CD4-positive, alpha-beta T cell treated with Interleukin-17A for 1 hour (primary cell): ENCODE measurements at places on chromosomes 11 and 22.
A peak's percentile ranks its signal among the peaks of the same experiment; 100 is the strongest.

GRCh38 chr11:72541257-72541974 is 107.1 kb upstream of the CLPB start:
- DNase-seq: no peak

DNA sequence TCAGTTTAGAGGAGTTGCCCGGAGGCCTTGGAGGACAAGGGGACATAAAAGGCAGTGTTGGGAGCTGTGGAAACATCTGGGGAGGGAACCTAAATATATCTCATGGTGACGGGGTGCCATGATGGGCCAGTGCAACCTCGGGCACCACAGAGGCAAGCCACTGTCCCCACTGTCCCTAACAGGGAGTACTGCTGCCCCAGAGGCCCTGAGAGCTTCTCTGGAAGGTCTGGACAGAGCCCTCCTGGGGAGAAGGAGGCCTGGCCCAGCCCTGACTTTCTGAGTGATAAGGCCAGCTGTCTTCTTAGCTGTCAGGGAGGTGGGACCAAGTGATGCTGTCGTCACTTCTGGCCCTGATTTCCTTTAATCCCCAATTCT is 5.5 kb upstream of the P2RY6 start:
- no peak for DNase-seq

DNA sequence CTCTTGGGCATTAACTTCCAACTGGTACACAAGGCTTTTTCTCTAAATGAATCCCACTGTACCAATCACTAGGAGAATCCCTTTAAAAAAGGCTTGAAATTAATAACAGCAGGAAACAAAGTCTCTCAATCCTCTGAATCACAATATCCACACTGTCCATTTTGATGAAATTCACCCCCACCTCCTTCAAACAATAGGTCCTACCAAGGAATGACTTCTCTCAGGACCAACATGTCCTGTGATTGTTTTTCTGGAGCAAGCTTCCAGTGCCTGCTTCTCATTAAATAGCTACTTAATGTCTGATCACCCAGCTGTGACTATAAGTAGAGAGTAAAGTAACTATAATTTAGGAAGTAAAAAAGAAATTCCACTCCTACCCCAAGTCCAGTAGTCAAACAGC is 13.1 kb downstream of the NUMA1 start:
- DNase-seq: no peak

- peak; percentile 94 for DNase-seq
These were observed at the start of gene FADD for GRCh38 chr11:70202920-70203750. Gene FADD, plus strand, starts transcription at chr11:70203296. Its CDS starts 164 bp downstream, at chr11:70203460.

GRCh38 chr22:19178065-19178656 is 375 bp downstream of the SLC25A1 start:
- DNase-seq: peak; percentile 61

DNA sequence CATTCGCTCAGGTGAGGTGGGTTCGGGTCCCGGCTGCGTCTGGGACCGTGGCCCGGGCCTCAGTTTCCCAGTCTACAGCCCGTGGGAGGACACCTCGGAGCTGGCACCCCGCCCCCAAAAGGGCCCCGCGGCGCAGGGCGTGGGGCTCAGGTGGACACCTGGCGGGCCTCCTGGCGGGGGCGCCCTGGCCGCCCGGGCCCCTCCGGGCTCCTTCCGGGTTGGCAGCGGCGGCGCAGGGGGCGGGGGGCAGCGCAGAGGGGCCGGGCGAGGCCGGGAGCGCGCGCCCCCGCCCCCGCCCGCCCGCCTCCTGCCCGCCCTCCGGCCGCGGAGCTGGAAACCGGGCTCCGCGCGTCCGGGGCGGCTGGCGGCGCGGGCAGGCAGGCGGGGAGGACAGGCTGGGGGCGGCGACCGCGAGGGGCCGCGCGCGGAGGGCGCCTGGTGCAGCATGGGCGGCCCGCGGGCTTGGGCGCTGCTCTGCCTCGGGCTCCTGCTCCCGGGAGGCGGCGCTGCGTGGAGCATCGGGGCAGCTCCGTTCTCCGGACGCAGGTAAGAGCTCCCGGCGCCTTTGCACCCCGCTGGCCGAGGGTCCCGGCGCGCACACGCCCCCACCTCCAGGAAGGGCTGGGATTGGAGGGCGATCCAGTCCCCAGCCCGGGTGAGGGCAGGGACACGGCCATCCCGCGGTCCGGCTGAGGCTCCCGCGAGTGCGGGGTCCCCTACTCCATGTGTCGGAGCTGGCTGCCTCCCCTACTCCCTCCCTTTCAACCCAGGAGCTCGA is at the start of gene EMID1:
EMID1 (plus strand) TSS at position 303 of the 778 bp plus-strand sequence; CDS start at position 446, 143 bp downstream.
- no peak for DNase-seq

GRCh38 chr11:61949169-61950034 is 749 bp upstream of the BEST1 start:
- peak; percentile 21 for DNase-seq

DNA sequence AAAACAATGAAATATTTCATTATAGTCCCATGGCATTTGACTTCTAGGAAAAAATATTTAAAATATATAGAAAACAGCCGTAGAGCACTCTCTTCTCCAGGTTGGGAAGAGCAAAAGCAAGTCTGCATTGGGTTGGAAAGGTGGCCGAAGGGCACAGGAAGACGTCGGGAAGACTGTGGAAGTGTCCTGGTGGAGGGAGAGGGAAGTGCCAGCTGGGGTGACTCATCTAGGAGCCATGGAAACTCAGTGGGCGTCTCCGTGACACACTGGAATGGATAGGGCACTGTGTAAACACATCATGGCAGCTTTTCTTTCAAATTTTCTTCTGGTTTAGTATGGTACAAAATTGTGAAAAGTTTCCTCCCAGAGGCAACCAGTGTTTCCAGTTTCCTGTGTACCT is 12.7 kb downstream of the GTPBP1 start:
- DNase-seq: no peak

DNA sequence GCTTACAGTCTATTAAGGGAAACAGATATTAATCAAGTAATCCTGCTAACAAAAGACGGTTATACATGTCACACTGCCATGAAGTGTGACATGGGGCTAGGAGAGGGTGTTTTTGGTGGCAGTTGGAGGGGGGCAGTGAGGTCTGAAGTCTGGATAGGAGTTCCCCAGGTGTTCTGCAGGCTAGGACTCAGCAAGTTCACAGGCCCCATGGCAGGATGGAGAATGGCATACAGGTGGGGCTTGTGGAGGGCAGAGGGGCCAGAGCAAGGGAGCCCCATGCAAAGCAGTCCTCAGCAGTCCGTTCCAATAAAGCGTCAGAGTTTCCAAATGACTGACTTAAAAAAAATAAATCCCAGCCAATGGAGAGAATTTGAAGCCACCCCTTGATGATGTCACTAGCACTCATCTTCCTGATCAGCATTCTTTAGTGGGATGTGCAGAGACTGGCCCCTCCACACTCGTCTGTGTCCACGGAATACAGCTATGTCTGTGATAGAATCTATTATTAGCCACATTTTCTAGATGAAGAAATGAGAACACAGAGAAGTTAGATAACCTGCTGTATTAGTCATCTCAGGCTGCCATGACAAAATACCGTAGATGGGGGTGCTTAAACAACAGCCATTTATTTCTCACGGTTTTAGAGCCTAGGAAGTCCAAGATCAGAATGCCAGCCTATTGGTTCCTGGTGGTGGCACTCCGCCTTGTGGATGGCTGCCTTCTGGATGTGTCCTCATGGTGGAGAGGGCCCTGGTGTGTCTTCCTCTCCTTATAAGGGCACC is 32.6 kb downstream of the PRDM11 start:
- no peak for DNase-seq

DNA sequence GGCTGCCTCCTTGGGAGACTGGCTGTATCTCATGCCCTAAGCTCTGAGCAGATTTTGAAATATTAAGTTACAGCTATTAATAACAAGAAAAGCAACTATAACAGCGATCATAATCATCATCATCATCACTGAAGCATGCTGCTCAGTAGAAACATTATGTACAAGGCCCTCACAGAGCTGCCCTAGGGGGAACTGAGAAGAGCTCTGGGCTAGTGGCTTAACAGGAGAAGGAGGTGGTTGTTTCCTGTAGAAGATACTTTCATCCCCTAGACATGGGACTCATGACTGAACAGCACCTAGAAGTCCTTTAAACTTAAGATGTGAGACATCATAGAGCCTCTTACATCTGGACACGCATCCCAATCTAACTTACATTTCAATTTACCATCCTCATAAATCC is 332.8 kb upstream of the PLET1 start:
- no peak for DNase-seq

- DNase-seq: no peak
These were observed 152.5 kb upstream of the NAV2 start for GRCh38 chr11:19560156-19560555.
